ENCODE measurements at places on chromosomes 11 and 22. TPM values are rescaled to one million over a fixed set of nuclear protein-coding genes. Genes with fewer than 3 reads are reported as not detected.

The CELSR1 gene
- 2.7 TPM for total RNA-seq

The SMTN gene
- total RNA-seq: 31.5 TPM

The WNT7B gene
- total RNA-seq: not detected

The OR2AT4 gene
- not detected for total RNA-seq

Measured in osteoblast (primary cell).